ENCODE measurements at places on chromosomes 1 and 21.

GRCh38 chr1:61051719-61052394 lies 30.5 kb upstream of the NFIA start:
- no peak for DNase-seq

DNA sequence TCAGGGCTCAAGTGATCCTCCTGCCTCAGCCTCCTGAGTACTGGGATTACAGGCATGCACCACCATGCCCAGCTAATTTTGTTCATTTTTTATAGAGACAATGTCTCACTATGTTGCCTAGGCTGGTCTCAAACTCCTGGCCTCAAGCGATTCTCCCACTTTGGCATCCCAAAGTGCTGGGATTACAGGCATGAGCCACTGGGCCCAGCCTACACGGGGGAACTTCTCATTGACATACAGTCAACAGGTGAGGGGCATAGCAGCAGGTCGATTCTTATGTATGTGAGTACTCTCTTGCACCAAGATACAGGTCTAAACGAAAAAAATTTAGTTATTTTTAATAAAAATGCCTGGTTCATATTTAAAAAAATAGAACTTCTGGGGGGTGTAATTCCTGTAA lies 39.5 kb upstream of the HHAT start:
- no peak for DNase-seq

GRCh38 chr1:161803181-161803580 lies 37.1 kb downstream of the ATF6 start:
- no peak for DNase-seq

DNA sequence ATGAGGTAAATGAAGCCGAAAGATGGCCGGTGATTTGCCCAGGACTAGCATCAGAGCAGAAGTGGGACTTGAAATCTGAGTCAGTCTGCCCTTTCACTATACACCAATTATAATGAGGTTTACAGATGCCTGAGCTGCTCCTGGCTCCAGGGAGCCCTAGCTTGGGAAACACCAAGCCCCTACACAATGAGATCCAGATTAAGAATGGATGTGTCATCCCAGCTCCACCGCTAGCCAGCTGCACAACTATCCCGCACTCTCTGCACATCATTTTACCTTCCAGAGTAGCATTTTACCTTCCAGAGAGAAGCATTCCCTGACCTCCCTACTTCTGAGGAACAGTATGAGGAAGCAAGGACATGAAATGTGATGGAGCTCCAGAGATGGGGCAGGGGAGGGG lies 27.0 kb downstream of the SERTAD4 start:
- no peak for DNase-seq

- DNase-seq = peak; percentile 87
These were observed at the start of gene RAB4A for GRCh38 chr1:229270547-229271447. TSS of gene RAB4A (plus strand) at chr1:229271111. CDS start at chr1:229271340, 229 bp downstream.

- DNase-seq = no peak
These were observed 26.5 kb downstream of the SYF2 start for GRCh38 chr1:25205786-25206185.

DNA sequence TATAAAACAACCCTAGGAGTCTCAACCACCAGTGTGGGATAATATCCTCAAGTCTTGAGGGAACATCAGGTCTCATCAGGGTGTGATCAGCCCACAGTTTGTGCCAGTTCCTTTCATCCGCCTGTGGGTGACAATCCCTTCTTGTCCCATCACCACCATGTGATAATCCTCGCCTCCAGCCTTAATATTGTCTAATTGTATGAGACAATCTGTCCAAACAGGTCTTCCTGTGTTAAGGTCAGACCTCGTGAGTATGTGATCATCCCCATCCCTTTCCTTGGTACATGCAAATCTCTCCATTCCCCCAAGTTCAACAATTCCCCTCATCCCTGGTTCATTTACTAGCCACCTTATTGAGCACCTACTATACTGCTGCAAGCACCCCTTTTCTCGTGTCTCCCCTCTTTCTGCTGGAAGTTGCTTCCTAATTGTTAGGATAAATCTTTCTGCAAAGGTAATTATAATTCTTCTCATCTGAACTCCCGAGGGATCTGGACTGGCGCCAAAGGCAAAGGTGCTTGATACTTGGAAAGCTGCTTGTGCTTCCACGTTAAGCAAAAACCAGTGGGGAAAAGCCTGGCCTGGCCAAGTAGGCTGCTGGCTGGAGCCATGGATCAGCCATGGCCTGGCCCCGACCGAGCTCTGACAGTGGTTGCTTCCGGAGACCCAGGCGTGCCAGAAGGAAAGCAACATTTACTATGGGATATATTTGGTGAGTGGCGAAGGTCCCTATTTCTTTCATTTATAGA lies 92.5 kb downstream of the RNF220 start:
- DNase-seq = no peak

DNA sequence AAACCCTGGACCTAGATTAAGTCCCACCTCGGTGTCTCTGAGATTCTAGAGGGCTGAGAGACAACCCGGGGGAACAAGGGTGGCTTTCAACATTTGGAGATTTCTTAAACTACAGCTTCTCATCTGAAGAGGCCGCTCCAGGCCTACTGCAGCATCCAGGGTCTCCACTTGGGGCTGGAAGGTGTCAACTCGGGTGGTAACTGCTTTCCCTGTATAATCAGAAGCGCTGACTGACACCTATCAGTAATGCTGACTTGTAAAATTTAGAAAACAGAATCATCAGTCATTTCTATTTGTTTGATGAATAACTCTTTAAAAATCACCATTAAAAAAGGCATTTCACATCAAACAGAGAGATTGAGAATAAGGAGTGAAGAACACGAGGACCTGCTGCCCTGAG lies 226.0 kb downstream of the PBX1 start:
- DNase-seq = no peak

All from hematopoietic multipotent progenitor cell treated with erythropoietin and hydrocortisone succinate and interleukin-3 and kit ligand, for 8 days (in vitro differentiated cells).